ENCODE measurements at places on chromosomes 13 and 19.

DNA sequence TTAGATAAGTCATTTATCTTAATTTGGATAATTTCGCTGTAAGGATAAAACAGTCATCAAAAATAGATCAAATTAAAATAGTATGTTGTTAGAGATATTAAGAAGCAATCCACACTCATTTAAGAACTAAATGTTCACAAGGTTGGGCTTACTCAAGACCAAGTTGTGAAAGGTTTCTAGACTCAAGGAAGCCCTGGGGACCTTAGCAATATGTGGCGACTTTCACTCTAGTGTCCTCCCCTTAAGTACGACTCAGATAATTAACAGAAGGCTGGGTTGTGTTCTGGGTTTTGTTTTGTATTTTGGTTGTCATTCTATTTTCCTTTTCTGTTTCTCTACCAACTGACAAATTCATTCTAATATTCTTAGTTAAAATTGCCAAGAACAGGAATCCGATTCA is 1008.0 kb downstream of the PCDH9 start:
- no peak for DNase-seq

DNA sequence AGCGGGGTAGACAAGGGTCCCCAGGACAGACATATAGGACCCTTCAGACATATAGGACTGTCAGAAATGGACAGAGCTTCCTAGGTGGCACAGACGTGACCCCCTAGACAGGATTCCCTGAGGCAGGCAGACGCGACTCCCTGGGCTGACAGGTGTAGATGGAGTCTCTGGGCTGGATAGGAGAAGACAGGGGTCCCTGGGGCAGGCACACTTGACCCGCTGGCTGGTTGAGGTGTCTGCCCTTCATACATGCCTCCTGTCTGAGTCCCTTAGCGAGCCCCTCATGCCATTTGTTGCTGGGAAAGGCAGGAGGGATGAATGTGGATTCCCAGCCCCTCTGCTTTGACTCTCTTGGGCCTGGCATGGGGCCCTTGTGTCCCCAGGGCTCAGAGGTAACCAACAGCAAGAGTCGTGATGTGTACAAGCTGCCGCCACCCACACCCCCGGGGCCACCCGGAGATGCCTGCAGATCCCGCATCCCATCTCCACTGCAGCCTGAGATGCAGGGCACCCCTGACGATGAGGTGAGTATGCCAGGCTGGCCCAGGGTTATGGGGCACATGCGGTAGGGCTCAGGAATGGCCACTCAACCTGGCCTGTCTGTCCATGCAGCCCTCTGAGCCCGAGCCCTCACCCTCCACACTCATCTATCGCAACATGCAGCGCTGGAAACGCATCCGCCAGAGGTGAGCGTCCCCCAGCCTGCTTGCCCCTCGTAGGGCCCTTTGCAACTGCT is 3.0 kb downstream of the HSPB6 start:
- peak; percentile 41 for DNase-seq

DNA sequence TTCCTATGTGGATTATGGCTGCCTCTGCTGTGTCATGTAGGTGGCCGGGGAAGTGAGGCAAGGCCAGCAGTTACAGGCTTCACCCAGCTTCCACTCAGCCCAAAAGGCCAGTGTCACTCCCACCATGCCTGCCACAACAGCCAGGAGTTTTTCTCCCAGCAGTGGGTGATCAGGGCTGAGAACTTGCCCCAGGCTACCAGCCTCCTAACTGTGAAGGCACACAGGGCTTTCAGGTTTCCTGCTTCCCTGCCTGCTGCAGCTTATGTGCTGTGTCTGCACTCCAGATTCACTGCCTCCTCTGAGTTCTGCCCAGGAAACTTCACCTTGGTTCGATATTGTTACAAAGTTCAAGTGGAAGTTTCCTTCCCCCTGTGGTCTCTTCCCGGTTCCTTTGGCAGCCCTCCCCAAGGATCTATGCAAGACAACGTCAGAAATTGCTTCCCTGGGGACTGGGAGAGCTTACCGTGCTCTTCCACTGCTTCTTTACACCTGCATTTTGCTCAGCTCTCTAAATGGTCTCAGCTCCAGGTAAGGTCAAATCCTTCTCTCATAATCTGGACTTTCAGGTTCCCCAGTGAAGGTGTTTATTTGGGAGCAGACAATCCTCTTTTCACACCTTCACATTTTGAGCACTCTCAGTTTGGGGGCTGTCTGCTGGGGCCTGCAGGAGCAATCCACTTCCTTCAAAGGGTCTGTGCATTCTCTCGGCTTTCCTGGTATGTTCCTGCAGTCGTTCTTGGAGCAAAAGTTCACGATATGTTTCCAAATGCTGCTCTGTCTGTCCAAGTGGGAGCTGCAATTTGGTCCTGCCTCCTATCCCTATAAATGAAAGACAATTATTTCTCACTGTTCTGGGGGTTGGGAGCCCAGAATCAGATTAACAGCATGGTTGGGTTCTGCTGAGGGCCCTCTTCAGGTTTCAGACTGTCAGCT is 1730.1 kb upstream of the PRR20A start:
- no peak for DNase-seq

- DNase-seq = no peak
These were observed 178.9 kb downstream of the ITGBL1 start for GRCh38 chr13:101631395-101631794.

- peak; percentile 71 for DNase-seq
These were observed 2738.9 kb upstream of the PCDH20 start for GRCh38 chr13:64154514-64154913.
